Globus pallidus (tissue), 1 donor: ENCODE measurements at places on chromosomes 3 and 15.

GRCh38 chr3:48997714-48998637 lies 7.9 kb downstream of the P4HTM start:
- peak; percentile 35 for DNase-seq

- no peak for DNase-seq
These were observed 29.0 kb downstream of the AQP9 start for GRCh38 chr15:58167095-58167691.

- DNase-seq, result no peak
These were observed 33.4 kb downstream of the APBA2 start for GRCh38 chr15:28919201-28919635.

GRCh38 chr3:46129588-46130272 lies 78.4 kb downstream of the CCR1 start:
- no peak for DNase-seq

DNA sequence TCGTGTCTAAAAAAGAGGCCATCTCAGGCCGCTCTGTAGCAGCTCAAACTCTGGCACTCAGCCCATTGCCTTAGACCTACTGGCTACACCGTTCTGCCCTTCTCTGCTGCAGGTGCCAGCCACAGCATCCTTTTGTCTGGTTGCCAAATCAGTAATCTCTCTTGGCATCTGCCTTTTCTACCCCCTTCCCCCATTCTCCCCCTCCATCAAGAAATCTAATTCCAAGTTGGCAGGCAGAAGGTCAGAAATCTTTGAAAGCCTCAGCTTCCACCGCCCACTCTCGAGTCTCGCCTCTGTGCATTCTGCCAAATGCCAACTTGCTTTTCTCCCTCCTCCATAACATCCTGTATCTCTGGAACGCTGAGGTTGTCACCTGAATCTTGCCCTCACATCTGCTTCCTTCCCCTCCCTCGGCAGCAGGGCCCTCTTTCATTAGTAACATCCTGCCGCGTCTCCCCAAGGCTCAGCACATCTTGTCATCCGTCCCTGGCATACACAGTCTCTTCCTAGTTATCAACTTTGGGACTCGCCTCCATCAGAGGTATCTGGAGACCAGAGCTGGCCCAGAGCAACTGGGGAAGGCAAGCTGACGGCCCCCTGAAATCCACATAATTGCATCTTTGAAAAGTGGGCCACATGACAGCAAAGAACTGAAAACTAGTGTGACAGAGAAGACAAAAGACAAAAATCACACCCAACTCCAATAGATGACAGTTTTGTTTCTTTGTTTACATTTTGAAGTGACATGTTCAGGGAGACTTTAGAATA lies 312.0 kb upstream of the CCDC54 start:
- peak; percentile 54 for DNase-seq

DNA sequence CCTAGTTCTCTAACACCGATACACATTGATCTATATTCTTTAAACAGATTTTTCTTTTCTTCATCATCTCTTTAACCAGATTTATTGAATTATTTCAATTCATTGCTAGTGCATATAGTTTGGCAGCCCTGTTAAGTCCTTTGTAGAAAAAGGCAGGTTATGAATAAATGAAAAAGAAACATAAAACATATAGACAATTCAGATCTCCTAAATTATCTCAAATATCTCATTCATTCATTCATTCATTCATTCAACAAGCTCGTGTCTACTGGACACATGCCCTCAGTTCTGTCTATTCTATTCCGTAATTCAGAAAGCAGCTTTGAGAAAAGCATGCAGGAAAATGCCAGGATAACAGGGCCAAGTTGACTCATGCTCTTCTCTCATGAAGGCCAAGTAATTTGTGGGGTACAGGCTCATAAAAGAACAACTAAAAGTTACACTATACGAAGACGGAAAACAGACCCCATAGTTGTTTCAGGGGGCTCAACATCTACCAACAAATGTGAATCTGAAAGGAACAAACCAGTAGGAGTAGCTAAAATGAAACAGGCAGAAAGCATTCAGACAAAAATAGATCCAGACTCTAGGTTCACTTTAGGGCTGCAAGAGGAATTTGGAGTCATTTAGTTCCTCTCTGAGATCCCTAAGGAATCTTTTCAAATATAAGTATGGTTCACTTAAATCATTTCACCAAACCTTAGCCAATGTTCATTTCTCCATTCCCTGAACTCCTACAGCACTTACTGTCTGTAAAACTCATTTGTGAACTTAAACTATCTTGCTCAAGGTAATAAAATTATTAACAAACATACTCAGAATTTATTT lies 7.5 kb downstream of the ZNF148 start:
- no peak for DNase-seq

DNA sequence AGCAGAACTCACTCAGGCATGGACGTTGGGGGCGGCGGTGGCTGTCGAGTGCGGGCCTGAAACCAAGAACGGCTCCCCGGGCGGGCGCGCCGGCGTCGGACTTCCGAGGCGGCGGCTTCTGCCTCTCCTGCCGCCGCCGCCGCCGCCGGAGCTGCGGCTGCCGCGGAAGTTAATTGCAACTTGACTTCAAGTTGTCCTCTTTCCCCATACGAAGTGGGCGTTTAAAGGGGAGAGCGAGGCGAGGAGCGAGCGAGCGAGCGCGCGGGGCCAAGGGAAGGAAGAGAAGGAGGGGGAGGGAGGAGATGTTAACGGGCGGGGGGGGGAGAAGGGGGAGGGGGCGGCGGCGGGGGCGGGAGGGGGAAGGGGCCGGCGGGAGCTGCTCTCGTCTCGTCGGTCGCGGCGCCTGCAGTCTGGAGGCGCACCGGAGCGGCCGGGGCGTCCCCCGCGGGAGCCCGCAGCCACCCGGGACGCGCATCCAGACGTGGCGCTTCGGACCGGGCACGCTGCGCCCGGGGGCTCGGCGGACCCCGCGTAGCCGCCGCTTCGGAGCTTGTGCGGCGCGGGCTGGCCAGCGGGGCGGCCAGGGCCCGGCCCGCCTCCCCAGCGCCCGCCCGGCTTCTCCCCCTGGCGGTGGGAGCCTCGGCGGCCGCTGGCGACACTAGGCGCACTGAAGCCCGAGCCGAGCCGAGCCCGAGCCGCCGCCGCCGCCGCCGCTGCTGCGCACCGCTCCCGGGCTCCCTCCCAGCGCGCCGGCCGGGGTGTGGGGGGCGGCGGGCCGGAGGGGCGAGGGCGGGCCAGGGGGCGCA lies 19.7 kb upstream of the SATB1 start:
- DNase-seq, result peak; percentile 47

GRCh38 chr3:117144853-117145252 lies 435.3 kb downstream of the TUSC7 start:
- DNase-seq, result no peak

DNA sequence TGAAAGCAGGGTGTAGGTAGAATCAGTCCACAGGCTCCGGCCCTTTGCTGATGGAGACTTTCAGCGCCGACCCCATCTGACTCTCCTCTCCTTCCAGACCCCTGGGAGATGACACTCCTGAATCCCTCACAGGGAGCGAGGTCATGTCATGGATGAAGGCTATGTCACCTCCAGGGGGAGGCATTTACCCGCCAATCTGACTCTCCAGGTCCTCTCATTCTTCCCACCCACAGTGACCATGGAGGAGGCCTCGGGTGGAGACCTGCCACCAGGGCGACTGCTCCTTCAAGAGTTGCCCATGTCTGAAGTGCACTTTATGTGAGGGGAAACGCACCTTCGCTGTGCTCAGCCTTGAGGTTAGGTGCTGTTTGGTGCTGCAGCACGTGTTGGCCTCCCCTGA lies 112.7 kb downstream of the KLF13 start:
- no peak for DNase-seq

- DNase-seq, result no peak
These were observed 260.0 kb upstream of the THBS1 start for GRCh38 chr15:39320886-39321285.

GRCh38 chr3:67000009-67000408 lies 1.9 kb downstream of the KBTBD8 start:
- DNase-seq, result no peak

- DNase-seq, result no peak
These were observed 24.2 kb downstream of the STARD5 start for GRCh38 chr15:81299630-81300273.
